NCI-H1436 (cell line): ENCODE measurements at places on chromosomes 5 and 9.

GRCh38 chr9:68476847-68477246 is 63.8 kb downstream of the TMEM252 start:
- no peak for DNase-seq

GRCh38 chr9:108205276-108205675 is 650.5 kb downstream of the ACTL7B start:
- no peak for DNase-seq

GRCh38 chr9:91001146-91001611 is 199.6 kb downstream of the SYK start:
- peak; percentile 69 for DNase-seq

GRCh38 chr5:10801931-10802666 is 41.1 kb upstream of the DAP start:
- DNase-seq, result no peak

DNA sequence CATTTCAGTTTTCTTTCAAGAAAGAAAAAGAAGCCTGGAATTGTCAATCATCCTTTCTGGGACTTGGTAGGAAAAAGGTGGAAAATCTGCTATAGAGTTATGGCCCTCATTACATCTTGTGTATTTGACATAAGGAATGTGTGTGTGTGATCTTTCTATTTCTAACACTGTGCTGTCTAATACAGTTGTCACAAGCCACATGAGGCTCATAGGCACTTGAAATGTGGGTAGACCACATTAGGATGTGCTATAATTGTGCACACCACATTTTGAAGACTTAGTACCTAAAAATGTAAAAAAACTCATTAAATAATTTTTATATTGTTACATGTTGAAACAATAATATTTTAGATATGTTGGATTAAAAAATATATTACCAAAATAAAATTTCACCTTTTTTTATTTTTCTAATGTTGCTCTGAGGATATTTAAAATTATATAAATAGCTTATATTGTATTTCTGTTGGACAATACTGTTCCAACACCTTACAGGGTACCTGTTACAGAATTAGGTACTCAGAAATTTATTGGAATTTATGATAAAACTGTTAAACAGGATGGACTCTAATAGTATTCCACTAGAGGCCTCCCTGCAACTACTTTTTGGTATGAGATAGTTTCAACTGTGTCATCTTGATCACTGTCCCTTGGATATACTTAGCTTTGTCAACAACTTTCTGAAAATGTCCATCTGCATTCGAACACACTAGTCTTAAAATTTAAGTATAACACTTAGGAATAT is 18.4 kb downstream of the MSANTD3 start:
- DNase-seq, result no peak

GRCh38 chr5:40374853-40375252 is 304.9 kb upstream of the PTGER4 start:
- DNase-seq, result no peak

DNA sequence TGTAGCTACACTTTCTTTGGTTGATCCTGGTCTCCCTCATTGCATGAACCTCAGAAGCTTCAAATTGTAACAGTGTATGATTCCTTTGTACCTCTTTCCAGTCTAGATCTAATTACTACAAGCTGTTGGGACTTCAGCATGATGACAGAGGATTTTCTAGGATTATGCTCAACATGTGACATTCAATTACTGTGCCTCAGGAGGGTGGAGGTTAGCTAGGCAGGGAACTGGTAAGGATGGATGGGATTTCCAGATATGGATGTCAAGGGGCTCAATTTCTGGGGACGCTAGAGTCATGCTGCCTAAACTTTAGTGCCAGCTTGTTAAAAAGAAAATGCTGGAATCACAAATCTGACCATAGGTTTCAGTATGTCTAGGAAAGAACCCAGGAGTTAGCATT is 29.2 kb upstream of the GLRA1 start:
- no peak for DNase-seq

DNA sequence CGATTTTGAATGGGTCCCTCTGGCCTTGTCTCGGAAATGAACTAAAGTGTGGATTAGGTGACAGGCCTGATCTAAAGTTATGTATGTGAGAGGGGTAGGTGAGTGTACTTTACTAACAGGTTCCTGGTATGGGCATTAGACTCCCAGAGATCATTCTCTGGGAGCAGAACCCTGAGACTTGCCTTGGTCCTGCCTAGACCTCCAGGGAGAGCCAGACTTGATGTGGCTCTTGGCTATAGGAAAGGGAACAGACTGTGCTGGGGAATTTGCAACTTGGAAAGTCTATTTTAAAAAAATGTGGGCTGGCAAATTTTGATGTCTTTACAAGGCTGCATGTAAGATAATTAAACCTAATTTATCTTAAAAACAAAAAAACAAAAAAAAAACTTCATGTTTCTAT is 49.8 kb upstream of the NREP start:
- DNase-seq, result no peak

DNA sequence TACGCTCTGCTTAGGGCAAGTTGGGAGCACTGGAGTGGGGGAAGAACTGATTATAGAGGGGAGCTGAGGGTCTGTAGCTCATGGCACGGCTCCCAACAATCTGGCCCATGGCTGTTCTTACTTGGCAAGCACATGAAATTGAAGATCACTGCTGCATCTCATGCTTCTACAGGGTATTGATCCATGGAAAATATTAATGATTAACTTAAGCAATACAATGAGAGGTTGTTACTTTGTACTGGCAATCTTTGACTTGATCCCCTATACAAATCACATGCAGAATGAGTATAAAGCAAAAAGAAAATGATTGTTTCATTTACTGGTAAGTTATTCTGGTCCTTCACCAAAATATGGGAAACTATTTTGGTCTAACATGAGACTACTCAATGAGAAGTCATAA is 481.1 kb downstream of the PDE4D start:
- DNase-seq, result no peak

- no peak for DNase-seq
Measured at GRCh38 chr5:126868338-126869004, 91.5 kb downstream of the LMNB1 start.

- DNase-seq, result no peak
Measured at GRCh38 chr9:113409481-113409880, 994 bp downstream of the POLE3 start.

- DNase-seq, result no peak
Measured at GRCh38 chr9:131278702-131279111, 2.4 kb upstream of the FAM78A start.

DNA sequence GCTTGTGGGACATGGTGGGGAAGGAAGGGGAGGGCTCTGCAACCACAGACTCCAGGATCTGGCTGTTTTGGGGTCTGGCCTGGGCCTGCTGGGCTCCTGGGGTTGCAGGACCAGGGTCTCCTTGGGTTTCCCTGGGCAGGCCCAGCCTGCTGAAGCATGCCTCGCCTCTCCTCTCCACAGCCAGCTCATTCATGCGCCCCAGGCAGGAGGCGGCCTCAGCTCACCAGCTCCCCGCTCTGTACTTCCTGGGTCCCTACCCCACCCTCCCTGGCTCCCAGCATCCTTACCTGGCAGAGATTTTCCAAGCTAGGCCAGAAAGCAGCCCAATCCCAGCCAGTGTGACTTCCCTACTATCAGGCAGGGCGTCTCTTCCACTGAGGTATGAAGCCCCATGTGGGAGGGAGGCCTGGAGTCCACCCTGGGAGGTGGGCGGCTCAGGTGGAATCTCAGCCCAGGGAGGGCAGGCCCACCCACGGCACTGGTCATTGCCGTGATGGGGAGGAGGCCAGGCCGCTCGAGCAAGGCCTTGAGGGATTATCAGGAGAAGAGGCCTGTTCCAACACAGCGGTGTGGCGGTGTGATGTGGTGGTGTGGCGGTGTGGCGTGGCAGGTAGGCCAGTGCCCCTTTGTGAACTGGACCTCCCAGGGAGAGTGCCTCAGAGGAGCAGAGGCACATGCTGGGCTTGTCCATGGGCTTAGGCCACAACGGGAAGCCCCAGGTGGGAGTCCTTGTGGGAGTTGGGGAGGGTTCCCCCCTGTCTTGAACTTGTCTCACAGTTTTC is 103.4 kb downstream of the DAB2IP start:
- DNase-seq, result no peak

DNA sequence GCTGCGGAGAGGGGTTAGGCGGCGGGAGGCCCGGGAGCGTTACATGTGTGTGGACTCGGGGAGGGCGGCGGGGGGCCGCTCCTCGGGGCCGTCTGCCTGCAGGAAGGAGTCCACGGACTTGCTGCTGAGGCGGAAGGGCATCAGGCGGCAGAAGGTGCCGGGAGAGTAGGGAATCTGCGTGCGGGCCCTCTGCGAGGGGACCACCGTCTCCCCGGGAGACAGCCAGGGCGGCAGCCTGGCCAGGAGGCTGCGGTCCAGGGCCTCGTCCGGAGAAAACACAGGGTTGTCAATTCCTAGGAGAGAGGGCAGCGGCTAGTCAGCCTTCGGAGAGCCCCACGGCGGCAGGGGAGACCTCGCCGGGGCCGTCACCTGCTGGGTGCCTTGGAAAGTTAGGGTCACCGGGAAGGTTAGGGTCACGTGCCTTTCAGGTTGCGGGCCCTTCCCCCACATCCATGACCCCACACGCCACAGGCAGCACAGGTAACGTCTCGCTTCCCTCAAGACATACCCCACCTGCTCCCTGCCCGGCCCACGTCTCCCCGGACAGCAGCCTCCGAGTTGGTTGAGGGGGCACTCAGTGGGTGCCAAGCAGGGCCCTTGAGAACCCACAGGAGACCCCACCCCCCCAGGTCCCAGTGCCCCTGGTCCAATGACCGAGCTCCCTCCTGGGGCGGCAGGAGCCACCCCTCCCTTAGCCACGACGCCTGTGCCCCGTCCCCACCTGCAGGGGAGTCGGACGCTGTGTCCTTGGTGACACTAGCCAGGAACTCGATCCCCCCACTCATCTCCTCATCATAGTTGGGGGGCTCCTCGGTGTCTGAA is 32.1 kb downstream of the EXOC3 start:
- DNase-seq, result no peak

DNA sequence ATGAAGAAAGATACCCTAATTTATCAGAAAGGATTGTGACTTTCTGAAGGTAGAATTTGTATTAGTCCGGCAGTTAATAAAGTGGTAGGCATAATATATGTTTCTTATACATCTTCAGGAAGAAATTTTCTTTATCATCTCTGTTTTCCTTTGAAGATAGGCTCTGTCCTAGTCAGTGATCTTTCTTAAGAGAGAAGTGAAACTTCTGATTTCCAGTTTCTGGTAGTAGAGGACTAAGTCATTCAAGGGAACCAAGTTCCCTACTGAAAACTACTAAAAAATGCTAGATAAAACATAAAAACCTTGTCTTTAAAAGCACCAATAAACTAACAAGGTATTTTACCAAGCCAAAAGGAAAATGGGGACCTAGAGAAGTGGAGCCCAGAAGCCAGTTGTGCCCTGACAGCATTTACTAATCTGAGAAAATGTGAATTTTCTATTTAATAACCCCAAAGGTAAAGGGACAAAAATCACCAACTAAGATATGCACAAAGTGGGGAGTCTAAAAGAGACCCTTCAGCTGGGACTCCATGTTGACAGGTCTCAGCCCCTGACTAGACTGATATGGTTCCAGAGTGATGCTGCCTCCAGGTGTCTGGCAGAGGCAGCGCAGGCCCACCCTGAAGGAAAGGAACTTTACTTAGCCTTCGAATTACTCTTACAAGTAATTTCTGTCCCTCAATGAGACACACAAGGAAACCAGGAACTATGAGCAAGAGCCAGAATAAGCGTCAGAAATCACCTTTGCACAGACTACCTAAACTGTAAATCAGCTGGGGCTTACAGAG is 72.7 kb downstream of the FAM78A start:
- no peak for DNase-seq

GRCh38 chr5:110702704-110703103 is 23.8 kb downstream of the TMEM232 start:
- no peak for DNase-seq

DNA sequence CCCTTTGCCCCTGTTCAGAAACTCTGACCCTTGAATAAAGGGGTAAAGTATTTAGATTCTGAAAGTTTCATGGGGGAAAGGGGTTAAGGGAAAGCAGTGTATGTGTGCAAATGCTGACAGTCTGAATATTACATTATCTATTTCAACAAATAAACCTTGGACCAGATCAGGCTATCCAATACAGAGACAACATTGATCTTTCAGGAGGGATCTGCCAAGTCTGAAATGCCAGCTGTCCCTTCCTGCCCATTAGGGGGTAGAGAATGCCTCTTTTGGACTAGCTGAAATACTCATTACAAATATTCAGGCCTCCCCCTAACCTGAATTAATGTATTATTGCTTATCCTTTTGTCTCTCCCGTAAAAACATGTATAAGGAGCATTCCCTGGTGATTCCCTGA is 219.5 kb downstream of the NR3C1 start:
- DNase-seq, result no peak

- no peak for DNase-seq
Measured at GRCh38 chr9:90789408-90789807, 12.2 kb upstream of the SYK start.

DNA sequence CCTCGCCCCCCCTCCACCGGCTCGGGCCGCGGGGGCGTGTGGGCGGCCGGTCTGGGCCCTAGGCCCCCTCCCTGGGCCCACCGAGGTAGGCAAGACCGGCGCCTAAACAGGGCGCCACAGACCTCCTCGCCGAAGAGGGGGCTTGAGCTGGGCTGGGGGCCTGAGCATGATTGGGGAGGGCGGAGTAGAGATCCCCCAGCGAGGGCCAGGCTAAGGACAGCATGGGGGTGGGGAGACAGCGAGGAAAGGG is 108.9 kb downstream of the PSD2 start:
- no peak for DNase-seq

- no peak for DNase-seq
Measured at GRCh38 chr9:77954666-77955015, 77.0 kb downstream of the GNAQ start.

- no peak for DNase-seq
Measured at GRCh38 chr9:136826703-136827582, 15.3 kb upstream of the AJM1 start.

DNA sequence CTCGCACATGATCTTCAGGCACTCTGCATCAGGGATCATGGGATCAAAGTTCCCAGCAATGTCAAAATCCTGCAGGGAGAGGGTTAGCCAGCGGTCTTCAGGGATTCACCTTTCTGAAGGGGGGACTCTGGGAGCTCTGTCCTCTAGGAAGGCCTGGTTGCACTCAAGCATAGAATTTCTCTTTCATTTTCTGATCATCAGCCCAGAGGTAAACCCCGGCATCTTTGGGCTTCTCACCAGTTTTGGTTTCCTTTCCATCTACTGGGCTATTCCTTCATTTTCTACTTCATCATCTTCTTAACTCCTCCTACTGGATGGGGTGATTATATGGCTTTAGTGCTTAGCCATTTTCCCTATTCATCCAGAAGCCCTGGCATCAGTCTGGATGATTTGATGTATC is 4.6 kb upstream of the DND1 start:
- no peak for DNase-seq

DNA sequence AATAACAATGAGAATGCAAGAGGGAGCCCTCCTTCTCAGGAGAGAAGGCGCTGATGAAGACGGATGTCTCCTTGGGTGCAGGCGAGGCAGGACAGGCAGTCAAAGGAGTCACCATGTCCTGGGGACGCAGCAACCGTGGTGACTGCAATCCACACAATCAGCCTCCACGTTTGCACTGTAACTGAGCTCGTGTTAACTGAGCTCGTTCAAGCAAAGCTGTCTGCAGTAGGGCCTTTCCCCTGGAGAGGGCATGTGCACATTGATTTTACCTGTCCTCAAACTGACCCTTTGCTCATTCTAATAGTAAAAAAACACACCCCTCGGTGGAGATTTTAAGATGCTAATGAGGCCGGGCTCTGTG is 2.8 kb downstream of the SARDH start:
- no peak for DNase-seq
